ENCODE measurements at places on chromosomes 16 and 17.
A peak's percentile ranks its signal among the peaks of the same experiment; 100 is the strongest.

DNA sequence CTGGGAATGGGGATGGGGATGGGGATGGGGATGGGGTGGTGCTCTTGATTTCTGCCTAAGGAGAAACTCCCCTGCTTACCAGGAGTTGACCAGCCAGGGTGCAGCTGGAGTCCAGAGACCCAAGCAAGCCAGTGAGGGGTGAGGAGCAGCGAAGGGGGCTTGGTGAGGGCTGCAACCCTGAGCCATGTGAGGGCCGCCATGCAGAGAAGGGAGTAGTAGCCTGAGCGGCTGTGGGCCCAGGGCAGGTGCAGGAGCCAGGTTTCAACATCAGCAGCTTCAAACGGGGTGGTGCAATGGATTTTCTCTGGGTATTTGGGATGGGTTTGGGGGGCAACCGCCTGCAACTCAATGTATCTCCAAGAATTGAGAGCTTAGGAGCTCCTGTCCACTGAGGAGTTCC, 35.2 kb downstream of the COX4I1 start:
- no peak for DNase-seq

GRCh38 chr16:67249178-67250044, 632 bp downstream of the SLC9A5 start:
- DNase-seq, result no peak

GRCh38 chr16:5979905-5980550, 882.4 kb upstream of the EEF2KMT start:
- DNase-seq, result no peak

DNA sequence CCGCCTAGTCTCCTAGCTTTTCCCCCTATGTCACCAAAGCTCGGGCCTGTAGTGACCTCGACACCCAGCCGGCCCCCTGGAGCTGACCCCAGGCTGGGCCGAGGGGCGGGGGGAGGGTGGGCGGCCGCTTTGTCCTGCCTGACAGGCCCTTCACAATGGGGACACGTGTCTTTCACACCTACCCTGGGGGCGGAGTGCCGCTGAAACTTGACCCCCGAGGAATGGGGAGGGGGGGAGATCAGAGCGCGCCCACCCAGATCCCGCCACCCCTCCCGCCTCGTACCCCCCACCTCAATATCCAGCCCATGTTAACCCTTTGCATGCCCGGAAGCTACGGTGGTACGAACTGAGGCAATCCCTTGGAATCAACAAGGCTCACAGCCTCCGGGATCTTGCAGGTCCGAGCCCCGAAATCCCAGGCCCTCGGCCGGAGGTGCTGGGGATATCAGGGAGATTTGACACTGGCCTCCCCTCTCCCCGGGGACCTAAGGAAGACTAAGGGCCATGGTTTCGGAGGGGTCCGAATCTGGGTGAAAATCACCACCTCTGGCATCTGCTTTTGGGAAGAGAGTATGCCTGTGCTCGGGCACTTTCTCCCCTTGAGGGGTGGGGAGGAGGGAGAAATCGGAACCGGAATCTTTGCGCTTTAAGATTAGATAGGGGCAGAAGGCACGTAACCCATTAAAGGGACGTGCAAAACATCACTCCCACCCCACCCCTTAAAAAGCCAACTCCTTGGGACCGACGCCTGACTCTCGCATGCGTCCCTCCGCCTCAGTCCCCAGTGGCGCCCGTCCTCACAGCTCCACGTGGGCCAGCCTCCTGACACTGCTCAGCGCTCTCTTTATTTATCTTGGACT, 2.6 kb downstream of the NOG start:
- no peak for DNase-seq

GRCh38 chr17:36934692-36935630, 2.3 kb upstream of the LHX1 start:
- DNase-seq, result no peak

- no peak for DNase-seq
Measured at GRCh38 chr17:65756760-65757159, 195.3 kb upstream of the AXIN2 start.

GRCh38 chr17:74750327-74751069, 2.1 kb downstream of the NHERF1 start:
- no peak for DNase-seq

- DNase-seq, result no peak
Measured at GRCh38 chr17:35819455-35819854, 10.2 kb downstream of the TAF15 start.

DNA sequence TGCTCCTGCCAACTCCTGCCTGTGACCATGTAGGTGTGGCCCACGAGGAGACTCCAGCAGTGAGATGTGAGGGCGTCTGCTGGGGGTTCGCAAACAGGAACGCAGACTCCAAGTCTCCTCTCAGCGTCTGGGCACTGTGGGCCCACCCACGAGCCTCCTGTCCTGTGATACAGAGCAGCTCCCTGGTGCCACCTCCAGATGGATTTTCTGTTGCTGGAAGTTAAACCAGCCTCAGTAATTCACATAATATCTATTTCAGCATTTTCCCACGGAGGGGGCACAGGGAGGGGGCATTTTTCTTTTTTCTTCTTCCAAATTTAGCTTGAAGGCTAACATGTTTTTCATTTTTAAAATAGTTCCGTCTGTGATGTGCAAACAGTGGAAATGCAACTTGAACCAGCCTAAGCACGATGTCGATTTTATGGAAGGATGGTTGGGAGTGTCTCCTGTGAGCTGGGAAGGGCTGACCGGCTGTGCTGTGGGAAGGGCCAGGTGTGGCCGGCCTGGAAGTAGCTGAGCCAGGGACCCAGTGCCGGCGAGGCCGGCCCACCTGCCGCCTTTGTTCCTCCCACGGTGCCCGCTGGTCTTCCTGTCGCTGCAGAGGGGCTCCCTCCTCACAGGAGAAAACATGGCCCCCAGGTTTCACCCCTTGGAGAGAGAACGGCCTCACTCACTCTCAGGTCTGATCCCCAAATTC, 3.9 kb upstream of the RAB40B start:
- no peak for DNase-seq

- DNase-seq, result no peak
Measured at GRCh38 chr17:76234354-76234679, 6.0 kb downstream of the RNF157 start.

GRCh38 chr16:50521246-50521900, 26.8 kb upstream of the NKD1 start:
- DNase-seq, result no peak

DNA sequence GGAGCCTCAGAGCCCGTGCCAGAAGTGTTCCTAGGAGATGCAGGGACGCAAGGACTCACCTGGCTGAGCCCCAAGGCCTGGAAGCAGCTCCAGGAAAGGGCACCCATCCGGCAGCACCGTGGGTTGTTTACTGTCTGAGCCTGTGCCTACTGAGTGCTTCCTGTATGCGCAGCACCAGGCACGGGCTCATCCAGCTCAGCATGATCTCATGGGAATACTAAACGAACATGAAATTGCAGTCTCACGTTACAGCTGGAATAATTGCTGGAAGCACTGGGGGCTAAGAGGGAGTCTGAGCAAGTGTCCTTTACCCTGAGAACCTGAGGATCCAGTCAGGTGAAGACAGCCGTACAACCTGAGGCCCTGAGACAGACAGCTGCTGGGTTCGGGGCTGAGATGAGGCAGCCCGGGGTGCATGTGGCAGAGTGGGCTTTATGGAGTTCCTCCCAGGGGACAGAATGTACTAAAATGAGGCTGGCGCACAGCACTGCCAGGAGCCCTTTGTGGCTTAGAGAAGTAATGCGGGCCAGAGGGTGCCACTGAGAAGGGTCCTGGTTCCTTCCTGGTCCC, 5.4 kb downstream of the CTRL start:
- DNase-seq, result no peak

DNA sequence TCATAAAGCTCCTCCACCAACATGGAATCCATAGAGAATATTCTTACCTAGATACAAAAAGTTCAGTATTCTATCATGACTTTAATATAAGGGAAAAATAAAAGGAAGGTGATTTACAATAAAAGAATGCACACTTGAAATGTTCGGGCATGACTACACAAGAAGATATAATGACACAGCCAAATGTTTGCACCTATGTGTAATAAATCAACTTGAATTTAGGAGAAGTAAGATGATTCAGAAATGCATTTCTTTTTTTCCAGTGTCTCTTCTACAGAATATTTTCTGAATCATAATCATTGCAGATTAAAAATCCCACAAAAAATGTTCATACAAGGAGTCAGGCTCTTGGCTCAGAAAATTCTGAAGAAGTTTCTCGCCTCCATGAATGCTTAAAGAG, 404.0 kb upstream of the HSBP1 start:
- peak; percentile 49 for DNase-seq

DNA sequence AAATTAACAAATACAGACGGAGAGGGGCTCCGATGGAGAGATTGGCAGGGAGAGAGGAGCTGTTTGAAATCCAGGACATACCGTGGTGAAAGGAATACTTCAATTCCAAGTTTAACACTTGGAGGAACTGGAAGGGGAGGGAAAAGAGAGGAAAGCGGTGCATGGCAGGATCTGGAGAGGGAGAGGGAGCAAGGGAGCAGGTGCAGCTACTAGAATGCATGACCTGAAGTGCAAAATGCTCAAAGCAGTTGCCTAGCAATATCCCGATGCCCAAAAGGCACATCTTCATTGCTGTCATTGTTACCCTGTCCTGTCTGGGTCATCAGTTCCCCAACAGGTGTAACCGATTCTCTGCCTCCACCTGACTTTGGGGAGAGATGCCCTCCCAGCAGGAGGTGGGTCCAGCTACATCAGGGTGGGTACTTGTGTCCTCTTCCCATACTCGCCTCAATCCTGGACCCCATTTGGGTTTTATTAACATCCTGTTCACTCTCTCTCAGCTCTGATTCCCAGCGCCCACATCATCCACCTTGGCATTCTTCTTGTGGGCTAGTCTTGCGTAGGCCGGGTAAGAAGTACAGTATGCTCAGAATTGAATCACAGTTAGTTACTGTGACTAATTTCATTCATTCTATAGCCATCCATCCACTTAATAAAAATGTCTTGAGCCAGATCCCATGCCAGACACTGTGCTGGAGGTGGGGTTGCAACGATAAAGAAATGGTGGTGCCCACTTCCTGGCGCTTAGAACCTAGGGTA, 37.4 kb upstream of the EMP2 start:
- DNase-seq, result no peak

DNA sequence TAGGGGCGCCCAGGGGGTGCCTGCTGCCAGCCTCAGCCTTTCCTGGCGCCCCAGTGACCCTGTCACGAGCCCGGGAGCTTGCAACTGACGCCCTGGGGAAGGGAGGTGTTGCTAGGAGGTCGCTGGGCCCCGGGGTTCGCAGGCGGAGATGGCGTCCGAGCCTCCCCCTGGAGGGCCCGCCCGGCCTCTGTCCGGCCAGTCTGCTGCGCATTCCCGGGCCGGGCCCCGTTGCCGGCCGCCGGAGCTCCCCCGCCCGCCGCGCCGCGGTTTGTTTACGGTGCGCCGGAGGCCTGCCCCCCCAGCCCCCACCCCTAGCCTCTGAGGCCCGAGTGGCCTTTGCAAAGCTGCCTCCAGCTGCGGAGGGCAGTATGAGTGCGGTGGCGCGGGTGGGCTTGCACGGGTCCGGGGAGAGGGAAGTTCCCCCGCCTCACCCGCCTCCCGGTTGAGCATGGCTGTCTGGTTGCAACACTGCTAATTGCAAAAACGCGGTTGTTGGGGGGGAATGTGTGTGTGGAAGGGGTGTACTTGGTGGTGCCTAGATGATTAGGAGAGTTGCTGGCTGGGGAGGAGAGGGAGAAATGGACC, 514 bp downstream of the THRA start:
- no peak for DNase-seq

Data from BJ (cell line).